ENCODE measurements at places on chromosomes 3 and 15.

DNA sequence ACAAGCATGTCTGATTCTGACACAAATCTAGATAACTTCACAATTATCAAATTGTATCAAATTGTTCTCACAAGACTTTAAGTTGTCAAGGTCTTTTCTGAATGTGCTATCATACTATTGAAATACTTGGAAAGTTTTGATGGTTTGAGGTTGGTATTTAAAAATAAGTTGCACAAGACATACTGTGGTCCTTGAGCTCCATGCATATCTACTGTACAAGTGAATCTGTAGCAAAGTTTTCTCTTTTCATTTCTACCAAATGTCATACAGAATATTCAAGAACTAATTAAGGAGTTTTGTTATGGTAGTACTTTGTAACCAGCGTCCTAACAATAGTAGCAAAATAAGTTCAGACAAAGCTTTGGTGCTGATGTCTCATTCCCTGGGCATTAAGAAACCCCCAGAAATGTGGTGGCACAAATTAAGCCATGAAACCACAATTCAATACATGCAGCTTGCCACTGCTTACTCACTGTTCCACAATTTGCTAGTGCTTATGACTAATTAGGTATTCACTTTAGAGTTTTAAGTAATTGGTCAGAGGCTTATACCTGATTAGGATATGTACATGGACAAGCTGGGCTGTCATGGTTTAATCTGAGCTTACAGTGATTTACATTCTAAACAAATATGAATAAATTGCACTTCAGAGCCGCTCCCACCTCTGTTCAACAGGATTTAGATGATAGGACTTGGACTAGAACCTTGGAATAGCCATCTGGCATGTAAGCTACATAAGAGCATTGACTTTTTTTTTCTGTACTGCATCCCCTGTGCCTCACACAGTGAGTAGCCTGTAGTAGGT, 8.8 kb downstream of the TBC1D23 start:
- DNase-seq = no peak

GRCh38 chr15:44918136-44918535, 38.4 kb upstream of the TERB2 start:
- no peak for DNase-seq

- DNase-seq = no peak
These were observed 17.7 kb downstream of the NTRK3 start for GRCh38 chr15:88238618-88239430.

GRCh38 chr15:96351761-96352603, 21.5 kb downstream of the NR2F2 start:
- no peak for DNase-seq

DNA sequence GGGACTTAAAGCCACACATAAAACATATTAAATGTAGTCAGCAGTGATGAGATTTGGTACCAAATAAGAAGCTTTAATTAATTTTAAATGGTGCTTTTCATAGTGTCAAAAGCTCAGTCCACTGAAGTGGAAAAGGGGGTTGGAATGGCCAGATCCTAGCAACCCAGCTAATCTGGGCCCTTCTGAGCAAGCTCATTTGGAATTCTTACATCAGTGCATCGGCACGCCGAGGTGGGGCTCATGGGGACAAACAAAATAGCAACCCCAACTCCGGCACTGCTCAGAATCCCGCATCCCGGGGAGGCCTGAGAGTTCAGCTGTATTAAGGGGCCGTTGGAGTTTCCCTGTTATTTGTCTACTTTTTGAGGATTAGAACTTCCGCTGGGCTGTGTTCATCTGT, 526.4 kb downstream of the SOX2 start:
- peak; percentile 37 for DNase-seq

GRCh38 chr3:20057612-20058180, 17.4 kb downstream of the KAT2B start:
- no peak for DNase-seq

GRCh38 chr3:17135696-17136095, 250.9 kb downstream of the PLCL2 start:
- no peak for DNase-seq

All from anterior cingulate cortex (tissue), 58 donors.